ENCODE measurements at places on chromosomes 11 and 22.
A peak's percentile ranks its signal among the peaks of the same experiment; 100 is the strongest.

GRCh38 chr11:121282386-121282785 is 10.2 kb upstream of the SC5D start:
- DNase-seq: no peak

- no peak for DNase-seq
These were observed 378.4 kb upstream of the PITPNB start for GRCh38 chr22:28297504-28297903.

DNA sequence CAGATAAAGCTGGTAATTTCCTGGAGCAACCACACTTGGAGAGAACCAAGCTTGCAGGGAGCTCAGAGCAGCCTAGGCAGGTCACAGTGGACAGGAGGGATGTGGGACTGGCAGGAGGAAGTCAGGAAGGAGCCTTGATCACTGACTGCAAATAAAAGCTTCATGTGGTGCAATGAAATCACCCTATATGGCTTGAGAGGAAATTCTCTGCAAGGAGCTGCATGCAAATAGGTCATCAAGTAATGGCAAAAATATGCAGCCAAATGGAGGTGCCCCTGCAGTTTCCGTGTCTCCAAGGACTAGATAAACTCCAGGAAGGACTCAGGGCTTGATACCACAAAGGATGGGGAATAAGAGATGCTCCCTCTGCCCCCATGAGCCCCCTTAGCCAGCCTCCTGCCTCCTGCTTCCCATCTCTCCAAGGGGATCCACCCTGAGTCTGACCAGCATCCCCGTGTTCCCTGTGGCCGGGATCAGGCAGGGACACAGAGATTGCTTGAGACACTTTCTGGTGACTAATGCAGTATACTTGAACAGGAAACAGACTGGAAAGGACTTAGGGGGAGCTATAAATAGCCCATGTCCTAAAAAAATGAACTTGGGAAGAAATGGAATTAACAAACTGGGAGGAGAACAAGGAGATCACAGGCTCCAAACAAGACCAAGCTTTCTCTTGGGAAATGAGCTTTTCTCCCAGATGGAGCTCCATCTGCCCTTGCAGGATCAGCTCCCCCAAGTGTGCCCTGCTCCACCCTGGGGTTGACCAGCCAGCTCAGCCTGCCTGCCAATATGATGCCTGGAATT is 23.9 kb upstream of the MICAL2 start:
- peak; percentile 83 for DNase-seq

GRCh38 chr11:64126796-64127195 is 39.1 kb downstream of the MACROD1 start:
- no peak for DNase-seq

GRCh38 chr11:47222696-47223095 is 7.9 kb downstream of the DDB2 start:
- no peak for DNase-seq

DNA sequence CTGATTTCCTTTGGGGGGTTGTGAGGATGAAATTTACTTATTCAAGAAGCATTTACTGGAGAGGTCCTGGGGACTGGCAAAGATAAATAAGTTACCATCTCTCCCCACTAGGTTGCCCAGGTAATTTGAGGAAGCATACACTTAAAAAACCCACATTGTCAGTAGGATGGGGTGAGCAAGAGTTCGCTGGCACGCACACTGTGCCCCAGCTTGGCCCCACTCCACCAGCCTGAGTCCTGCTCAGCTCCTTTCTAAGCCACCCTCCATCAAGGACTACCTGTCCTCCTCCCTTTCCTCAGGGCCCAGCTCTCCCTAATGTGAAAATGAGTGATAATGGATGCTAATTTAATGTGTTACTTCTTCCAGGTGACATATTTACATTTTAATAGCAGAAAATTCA is 216.5 kb upstream of the PLET1 start:
- no peak for DNase-seq

GRCh38 chr11:80532633-80533232 is 1091.9 kb upstream of the TENM4 start:
- DNase-seq: no peak

GRCh38 chr11:121467965-121468364 is 15.2 kb upstream of the SORL1-AS1 start:
- no peak for DNase-seq

DNA sequence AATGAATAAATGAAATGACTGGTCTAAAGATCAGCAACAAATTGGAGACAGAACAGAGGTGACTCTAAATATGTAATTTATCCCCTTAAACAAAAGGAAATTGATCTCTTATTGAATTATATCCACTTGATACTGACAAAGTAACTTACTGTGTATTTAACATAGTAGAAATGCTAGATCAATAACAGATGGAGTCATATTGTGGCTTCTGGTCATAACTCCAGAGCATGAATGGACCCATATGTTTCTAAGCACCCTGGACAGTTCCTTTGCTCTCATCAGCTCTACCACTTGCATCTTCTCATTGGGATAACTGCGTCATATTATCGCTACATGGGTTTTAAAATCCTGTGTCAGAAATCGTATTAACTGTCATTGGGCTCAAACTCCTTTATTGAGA is 222.3 kb downstream of the ETS1 start:
- peak; percentile 70 for DNase-seq

GRCh38 chr11:123111465-123111864 is 49.5 kb upstream of the HSPA8 start:
- DNase-seq: no peak

- DNase-seq: no peak
These were observed 25.4 kb downstream of the MAML2 start for GRCh38 chr11:96317571-96317970.

GRCh38 chr11:36388951-36389350 is 92.9 kb downstream of the PRR5L start:
- DNase-seq: no peak

- no peak for DNase-seq
These were observed 605 bp upstream of the COPB1 start for GRCh38 chr11:14500181-14500651.

GRCh38 chr11:69620683-69621290 is 20.2 kb upstream of the CCND1 start:
- DNase-seq: no peak

DNA sequence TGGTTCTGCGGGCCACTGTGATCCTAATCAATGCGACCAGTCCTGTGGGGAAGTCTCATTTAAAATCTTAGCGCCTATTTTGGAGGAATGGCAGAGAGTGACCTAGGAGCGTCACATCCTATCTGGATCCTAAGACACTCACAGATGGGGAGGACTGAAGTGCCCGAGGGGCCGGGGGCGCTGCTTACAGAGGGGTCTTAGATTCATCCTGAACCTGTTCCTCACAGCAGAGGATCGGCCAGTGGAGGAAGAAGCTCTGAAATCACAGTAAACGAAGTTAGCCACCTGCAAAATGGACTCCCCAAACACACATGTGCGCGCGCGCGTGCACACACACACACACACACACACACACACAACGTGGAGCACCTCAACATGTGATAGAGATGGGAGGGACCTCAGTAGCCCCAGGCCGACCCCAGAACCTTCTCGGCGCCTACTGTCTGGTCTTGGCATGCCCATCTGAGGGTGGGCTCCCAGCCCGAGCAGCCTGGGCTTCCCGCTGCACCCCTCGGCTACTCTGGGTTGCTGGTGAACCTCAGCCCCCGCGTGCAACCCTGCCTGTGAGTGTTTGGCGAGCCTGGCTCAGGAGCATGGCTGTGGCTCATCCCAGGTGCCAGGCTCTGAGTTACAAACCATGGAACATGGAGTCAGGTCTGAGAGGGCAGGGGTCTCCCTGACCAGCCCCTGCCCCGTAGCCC is 613.3 kb downstream of the TBC1D22A start:
- no peak for DNase-seq

- DNase-seq: peak; percentile 90
These were observed 30.4 kb upstream of the MICAL2 start for GRCh38 chr11:12079726-12080556.

DNA sequence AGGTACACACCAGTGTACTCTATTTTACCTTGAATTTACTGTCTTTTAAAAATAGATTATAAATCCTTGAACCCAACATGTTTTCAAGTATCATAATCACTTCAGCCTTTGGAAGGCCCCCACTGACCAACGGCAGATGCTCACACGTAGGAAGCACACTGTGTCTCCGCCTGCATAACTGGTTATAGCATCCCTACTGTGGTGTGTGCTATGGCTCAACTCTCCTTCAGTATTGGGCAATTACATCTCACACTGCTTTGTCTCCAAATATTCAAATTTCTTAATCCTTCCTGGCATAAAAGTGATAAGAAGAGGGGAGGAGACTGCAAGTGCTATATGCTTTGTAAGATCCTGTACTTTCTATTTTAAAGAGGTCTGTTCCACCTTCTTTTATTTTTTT is 165.7 kb downstream of the CADM1 start:
- no peak for DNase-seq

DNA sequence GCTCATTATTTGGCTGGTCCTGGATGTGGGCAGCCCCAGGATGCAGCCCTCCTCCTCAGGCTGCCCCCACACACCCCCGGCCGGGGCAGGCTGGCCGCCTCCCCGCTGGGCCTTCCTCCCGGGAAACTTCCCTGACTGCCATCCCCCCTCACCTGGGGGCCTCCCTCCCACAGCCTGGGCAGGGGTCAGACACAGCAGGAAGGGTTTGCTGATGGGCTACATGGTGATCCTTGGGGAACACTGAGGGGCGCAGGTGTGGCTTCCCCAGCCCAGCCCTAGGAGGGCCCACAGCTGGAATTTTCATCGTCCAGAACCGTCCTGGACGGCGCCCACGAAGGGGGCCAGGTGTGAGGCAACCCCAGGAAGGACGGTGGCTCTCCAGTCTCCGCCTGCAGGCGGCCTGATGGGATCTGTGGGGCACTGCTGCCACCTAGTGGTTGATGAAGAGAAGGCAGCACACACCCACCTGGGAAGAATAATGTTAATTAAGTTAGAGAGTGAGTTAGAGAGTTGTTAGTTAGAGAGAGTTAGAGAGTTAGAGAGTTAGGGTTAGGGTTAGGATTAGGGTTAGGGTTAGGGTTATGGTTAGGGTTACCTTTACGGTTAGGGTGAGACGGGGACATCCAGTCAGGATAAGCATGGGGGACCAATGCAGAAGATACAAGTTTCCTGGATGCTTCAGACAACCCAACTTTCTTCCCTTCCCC is 75.9 kb upstream of the PRR5 start:
- DNase-seq: no peak

- no peak for DNase-seq
These were observed 4.5 kb upstream of the CDC42EP2 start for GRCh38 chr11:65310215-65310614.

GRCh38 chr11:35794850-35795249 is 132.3 kb downstream of the TRIM44 start:
- DNase-seq: peak; percentile 30

- DNase-seq: no peak
These were observed 473 bp downstream of the TXN2 start for GRCh38 chr22:36480941-36481392.

GRCh38 chr22:32917577-32918354 is 116.3 kb downstream of the TIMP3 start:
- no peak for DNase-seq

DNA sequence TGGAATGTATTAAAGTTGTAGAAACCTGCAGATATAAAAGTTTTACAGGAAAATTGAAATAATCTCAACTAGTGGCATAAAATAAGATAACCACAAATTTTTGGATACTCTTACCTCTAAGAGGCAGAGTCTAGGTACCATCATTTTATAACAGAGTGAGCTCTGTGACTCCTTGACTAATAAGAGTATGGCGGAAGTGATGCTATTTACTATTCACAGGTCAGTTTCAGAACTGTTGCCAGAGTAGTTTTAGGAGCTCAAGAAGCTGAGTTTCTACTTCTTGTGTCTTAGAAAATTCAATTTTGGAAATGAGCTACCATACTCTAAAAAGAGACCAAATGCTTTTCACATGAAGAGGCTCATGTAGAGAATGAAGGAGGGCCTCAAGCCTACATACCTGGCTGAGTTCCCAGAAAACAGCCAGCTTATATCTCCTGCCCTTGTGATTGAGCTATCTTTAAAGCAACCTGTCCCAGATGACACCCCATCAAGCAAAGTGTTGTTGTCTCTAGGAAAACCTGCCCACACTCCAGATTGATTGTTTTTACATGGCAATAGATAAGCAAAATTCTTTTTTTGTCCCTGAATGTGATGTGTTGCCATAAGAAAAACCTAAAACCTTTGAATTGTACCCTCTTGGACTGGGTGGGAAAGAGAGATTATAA is 712.8 kb upstream of the CNTN5 start:
- no peak for DNase-seq

- no peak for DNase-seq
These were observed 879 bp upstream of the RNH1 start for GRCh38 chr11:507727-508515.

GRCh38 chr11:111189466-111189865 is 56.1 kb upstream of the POU2AF2 start:
- no peak for DNase-seq

GRCh38 chr11:108199446-108200321 is 22.8 kb downstream of the NPAT start:
- no peak for DNase-seq

DNA sequence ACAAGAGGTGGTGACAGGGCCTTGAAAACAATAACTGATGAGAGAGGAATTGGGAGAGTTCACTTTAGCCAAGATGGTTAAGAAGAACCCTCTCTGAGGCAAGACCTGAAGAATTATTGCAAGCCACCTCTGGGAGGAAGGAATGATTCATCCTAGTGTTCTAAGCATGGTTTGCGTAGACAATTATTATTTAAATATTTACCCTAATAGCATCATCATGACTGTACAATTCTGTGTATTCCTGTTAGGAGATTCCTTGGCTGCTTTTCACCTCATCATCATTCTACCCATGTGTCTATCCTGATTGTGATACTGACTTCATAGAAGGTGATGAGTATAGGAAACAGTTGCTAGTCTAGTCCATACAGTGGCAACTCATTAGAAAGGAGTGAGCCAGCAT is 264.4 kb downstream of the DDX10 start:
- DNase-seq: peak; percentile 72

GRCh38 chr22:22030493-22031182 is 48.1 kb upstream of the TOP3B start:
- DNase-seq: no peak

GRCh38 chr22:43554259-43554636 is 142.4 kb downstream of the MPPED1 start:
- no peak for DNase-seq

- DNase-seq: no peak
These were observed 16.1 kb upstream of the RPS3 start for GRCh38 chr11:75383246-75383645.

DNA sequence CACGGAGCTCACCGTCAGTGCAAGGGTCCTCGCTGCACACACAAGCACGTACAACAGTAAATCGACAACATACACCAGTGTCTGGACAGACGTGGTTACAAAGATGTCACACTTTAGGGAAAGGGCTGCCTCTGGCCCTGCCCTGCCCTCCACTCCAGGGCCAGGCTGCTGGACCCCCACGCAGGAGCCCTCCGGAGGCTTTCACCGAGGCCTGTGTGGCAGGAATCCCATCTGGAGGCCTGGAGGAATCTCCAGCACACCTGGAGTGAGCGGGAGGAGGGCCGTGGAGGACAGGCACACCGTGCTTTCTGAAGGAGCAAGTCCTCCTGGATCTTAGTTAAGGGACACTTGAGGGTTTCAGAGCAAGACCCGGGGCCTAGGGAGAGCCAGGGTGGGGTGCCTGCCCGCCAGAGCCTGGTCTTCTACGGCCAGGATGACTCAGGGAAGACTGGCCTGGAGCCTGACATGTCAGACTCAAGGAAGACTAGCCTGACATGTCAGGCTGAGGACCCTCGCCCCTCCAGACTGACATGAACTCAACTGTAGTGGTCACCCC is 2.1 kb upstream of the PIM3 start:
- no peak for DNase-seq

- no peak for DNase-seq
These were observed 100.6 kb downstream of the WNT7B start for GRCh38 chr22:45876136-45877035.

- DNase-seq: no peak
These were observed 1046.1 kb downstream of the DLG2 start for GRCh38 chr11:84581083-84581482.

- no peak for DNase-seq
These were observed 246.0 kb upstream of the TENM4 start for GRCh38 chr11:79686703-79687419.

Measured in AG09319 (cell line).